NCI-H146 (cell line): ENCODE measurements at places on chromosomes 7 and 10.

- no peak for DNase-seq
Measured at GRCh38 chr7:631291-631711, 95.2 kb upstream of the DNAAF5 start.

- no peak for DNase-seq
Measured at GRCh38 chr7:16492513-16493062, 27.1 kb upstream of the SOSTDC1 start.

- no peak for DNase-seq
Measured at GRCh38 chr10:117734731-117735405, 192.3 kb downstream of the EMX2 start.

DNA sequence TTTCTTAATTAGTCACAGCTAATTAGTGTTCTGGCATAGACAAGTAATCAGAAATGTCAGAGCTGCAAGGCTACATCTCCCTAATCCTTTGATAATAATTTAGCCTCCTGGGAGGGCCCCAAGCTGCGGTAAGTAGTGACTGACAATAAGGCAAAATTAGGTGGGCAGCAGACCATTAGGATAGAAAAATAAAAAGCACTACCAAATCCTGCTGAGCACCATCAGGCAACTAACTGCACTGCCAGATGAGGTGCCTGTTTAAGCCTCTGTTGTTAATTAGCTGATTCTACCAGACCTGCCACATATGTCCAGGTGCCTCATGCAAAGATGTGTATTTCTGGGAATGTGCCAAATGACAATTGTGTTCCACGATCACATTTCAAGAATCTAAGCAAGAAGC is 32.5 kb upstream of the FEZF1 start:
- DNase-seq, result peak; percentile 65

DNA sequence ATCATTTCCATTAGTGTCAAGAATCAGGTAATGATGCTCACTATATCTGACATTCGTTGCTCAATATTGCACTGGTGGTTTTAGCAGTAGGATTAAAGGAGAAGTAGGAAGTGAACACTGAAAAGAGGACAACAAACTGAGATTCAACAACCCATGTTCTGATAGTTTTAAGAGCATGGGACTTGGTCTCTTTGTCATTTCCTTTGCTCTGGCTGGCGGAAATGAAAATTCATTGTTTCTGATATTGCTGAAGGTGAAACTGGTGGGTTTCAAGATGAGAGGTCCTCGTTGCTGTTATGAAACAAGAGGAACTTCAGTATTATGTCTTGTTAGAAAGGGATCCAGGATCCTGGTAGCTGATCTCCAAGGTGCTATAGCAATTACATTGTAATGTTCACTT is 129.0 kb downstream of the DNAH11 start:
- no peak for DNase-seq

GRCh38 chr10:97038688-97039087 is 147.1 kb downstream of the SLIT1 start:
- DNase-seq, result no peak

- no peak for DNase-seq
Measured at GRCh38 chr10:128052696-128053095, 73.5 kb downstream of the MKI67 start.

- peak; percentile 63 for DNase-seq
Measured at GRCh38 chr10:79127151-79127961, 58.6 kb downstream of the ZMIZ1 start.

GRCh38 chr10:35452171-35452570 is 115.9 kb downstream of the CCNY start:
- no peak for DNase-seq

DNA sequence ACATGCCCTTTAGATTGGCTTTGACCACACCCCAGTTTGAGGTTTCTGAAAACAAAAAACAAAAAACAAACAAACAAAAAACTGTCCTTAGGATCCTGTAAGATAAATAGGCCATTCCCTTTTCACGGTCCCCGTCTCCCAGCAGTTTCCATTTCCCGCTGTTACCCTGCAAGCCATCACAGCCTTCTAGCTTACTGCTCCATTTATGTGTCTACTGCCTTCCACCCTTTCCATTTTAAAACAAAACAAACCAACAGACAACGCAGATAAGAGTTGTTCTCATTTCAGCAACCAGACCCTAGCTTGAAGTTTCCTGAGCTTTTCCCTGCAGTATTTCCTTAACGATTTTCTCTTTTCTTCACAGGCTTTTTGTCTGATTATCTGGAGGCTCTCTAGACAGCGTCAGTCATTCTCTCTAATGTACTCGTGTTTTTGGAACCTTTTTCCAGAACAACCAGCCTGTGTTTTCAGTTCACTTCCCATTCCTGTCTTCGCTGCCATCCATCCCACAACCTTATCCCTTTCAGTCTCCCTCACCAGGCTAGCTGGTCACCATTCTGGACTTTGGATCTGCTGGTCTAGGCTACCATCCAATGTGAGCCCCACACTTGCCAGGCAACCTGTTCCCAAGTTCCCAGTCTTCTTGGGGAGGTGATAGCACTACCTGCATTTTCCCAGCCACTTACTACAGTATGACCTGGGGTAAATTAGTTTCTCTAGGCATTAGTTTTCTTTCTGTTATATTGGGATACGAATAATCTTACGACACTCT is 317.3 kb upstream of the FZD1 start:
- DNase-seq, result no peak

DNA sequence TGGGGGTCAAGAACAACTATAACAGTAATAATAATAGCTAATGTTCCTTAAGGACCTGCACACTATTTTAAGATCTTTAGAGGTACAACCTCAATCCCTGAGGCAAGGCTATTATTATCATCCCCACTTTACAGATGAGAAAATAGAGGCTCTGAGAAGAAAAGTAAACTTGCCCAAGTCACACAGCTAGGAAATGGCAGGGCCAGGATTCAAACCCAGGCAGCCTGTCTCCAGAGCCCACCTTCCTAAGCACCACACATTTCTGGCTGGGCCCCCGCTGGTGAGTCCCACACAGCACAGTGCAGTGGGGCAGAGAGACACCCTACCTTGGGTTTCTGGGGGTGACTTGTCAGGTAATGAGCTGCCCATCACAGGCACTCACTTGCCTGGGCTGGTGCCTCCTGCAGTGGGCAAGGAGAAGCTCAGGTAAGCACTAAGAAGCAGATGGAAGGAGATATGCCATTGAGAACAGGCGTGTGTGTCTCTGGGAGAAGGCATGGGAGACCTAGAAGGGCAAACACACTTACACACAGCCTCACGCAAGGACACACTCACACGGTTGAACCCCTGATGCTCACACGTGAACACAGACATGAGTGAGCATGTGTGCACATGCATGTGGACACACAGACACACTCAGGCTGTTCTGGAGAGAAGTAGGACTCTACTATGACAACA is 104.4 kb upstream of the ZMIZ1 start:
- no peak for DNase-seq

DNA sequence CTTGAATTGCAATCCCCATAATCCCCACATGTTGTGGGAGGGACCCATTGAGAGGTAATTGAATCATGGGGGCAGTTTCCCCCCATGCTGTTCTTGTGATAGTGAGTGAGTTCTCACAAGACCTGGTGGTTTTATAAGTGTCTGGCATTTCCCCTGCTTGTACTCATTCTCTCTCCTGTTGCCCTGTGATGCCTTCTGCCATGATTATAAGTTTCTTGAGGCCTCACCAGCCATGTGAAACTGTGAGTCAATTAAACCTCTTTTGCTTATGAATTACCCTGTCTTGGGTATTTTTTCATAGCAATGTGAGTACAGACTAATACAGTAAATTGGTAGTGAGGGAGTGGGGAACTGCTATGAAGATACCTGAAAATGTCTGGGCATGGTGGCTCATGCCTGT is 65.0 kb downstream of the ANKRD7 start:
- no peak for DNase-seq

- DNase-seq, result no peak
Measured at GRCh38 chr10:75788394-75789205, 357.2 kb downstream of the LRMDA start.
